ENCODE measurements at places on chromosomes 2 and 18.

GRCh38 chr2:149246186-149246585 lies 84.2 kb upstream of the LYPD6 start:
- H3K36me3 ChIP-seq: no peaks in the 10 kb centered on the region
- DNase-seq: no peak
- H3K4me3 ChIP-seq: no peak overlapping the region
- H3K27ac ChIP-seq: no peak overlapping the region
- no peaks in the 10 kb centered on the region for H3K4me1 ChIP-seq
- no peaks in the 10 kb centered on the region for H3K27me3 ChIP-seq

GRCh38 chr18:63951302-63951705 lies 2.2 kb downstream of the HMSD start:
- peaks cover 9% of the 10 kb centered on the region for H3K27me3 ChIP-seq
- peaks cover 27% of the 10 kb centered on the region for H3K4me1 ChIP-seq
- no peak overlapping the region for H3K4me3 ChIP-seq
- no peak overlapping the region for H3K27ac ChIP-seq
- H3K36me3 ChIP-seq: no peaks in the 10 kb centered on the region
- DNase-seq: no peak

- H3K36me3 ChIP-seq: peaks cover 2% of the 10 kb centered on the region
- no peak for DNase-seq
- H3K4me1 ChIP-seq: peaks cover 50% of the 10 kb centered on the region
- no peaks in the 10 kb centered on the region for H3K27me3 ChIP-seq
- H3K27ac ChIP-seq: no peak overlapping the region
These were observed 84.6 kb upstream of the RANBP2 start for GRCh38 chr2:108634576-108635160.

GRCh38 chr2:224111576-224111975 lies 72.5 kb upstream of the SERPINE2 start:
- no peaks in the 10 kb centered on the region for H3K4me1 ChIP-seq
- H3K4me3 ChIP-seq: no peak overlapping the region
- DNase-seq: no peak
- H3K27me3 ChIP-seq: peaks cover 19% of the 10 kb centered on the region
- H3K27ac ChIP-seq: no peak overlapping the region
- no peaks in the 10 kb centered on the region for H3K36me3 ChIP-seq

- no peak overlapping the region for H3K27ac ChIP-seq
- no peaks in the 10 kb centered on the region for H3K27me3 ChIP-seq
- peaks cover 41% of the 10 kb centered on the region for H3K4me1 ChIP-seq
These were observed 39.5 kb downstream of the STK39 start for GRCh38 chr2:168207851-168208250.

DNA sequence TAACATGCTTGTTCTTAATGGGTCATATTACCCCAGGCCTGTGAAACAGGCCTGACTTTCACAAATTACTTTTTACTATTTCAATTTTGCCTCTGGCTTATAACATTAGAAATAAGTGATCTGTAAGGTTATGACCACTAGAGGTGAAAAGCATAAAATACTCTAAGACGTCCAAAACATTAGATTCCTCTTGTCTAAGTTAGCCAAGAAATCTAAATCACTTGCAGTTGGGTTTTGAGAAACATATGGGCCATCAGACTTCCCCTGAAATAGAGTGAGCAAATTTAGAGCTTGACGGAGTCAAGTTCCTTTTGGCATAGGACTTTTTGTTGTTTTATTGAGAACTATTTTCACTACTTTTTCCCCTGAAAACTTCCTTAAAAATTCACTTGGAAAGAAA lies 32.7 kb upstream of the RIT2 start:
- no peak overlapping the region for H3K4me3 ChIP-seq
- no peaks in the 10 kb centered on the region for H3K4me1 ChIP-seq
- DNase-seq: no peak

- peaks cover 24% of the 10 kb centered on the region for H3K27me3 ChIP-seq
- no peaks in the 10 kb centered on the region for H3K36me3 ChIP-seq
- DNase-seq: no peak
- peaks cover 4% of the 10 kb centered on the region for H3K4me1 ChIP-seq
- no peak overlapping the region for H3K4me3 ChIP-seq
- no peak overlapping the region for H3K27ac ChIP-seq
These were observed 76.7 kb upstream of the SNTG2 start for GRCh38 chr2:873651-874580.

GRCh38 chr2:215764441-215765048 lies 248.8 kb downstream of the MREG start:
- no peak overlapping the region for H3K27ac ChIP-seq
- H3K4me3 ChIP-seq: no peak overlapping the region
- no peaks in the 10 kb centered on the region for H3K36me3 ChIP-seq

DNA sequence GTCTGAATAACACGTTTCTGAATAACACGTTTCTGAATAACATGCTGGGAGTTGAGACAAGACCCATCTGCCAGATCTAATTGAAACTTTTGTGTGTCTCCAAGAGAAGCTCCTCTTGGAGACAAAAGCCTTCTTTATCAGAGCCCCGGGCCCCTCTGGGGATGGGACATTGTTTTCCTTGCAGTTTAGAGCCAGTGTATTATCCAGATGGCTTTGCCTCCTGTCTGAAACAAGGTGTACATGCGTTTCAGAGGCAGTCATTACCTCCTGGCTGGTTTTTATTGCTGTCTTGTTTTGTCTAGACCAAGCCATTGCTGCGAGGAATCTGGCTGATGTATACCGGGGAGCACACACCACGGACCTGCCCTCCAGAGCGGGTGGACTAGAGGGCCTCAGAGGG lies 7.8 kb downstream of the FOSL2 start:
- no peak overlapping the region for H3K27ac ChIP-seq
- peaks cover 44% of the 10 kb centered on the region for H3K36me3 ChIP-seq
- no peak for DNase-seq
- peaks cover 43% of the 10 kb centered on the region for H3K4me1 ChIP-seq
- no peak overlapping the region for H3K4me3 ChIP-seq

DNA sequence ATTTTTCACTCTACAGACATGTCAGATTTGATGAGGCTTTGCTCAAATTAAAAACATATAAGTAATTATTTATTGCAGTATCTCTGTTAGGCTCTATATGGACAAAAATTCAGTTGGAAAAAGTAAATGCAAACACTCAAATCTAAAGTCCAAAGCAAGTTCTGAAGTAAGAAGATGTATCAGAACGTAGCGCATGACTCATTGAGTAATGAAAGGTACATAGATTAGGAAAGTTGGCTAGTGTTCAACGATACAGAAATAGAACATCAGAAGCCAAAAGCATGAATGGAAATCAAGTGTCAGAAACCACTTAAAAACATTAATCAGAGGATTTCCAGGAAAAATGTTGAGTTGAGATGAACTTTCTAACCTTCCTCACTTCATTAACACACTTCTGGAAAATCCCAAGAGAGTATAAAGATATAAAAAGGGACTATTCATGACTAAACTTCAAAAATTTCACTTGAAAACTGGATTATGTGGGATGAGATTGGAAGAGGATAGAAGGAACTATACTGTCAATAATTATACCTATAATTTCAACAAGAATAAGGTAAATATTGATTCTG lies 494.1 kb downstream of the LRRTM4 start:
- H3K36me3 ChIP-seq: no peaks in the 10 kb centered on the region
- no peak for DNase-seq
- H3K4me3 ChIP-seq: no peak overlapping the region
- no peaks in the 10 kb centered on the region for H3K27me3 ChIP-seq
- H3K4me1 ChIP-seq: no peaks in the 10 kb centered on the region
